CD4-positive, alpha-beta memory T cell (primary cell): ENCODE measurements at places on chromosomes 2 and 18. TPM values are rescaled to one million over a fixed set of nuclear protein-coding genes. Genes with fewer than 3 reads are reported as not detected.

DNA sequence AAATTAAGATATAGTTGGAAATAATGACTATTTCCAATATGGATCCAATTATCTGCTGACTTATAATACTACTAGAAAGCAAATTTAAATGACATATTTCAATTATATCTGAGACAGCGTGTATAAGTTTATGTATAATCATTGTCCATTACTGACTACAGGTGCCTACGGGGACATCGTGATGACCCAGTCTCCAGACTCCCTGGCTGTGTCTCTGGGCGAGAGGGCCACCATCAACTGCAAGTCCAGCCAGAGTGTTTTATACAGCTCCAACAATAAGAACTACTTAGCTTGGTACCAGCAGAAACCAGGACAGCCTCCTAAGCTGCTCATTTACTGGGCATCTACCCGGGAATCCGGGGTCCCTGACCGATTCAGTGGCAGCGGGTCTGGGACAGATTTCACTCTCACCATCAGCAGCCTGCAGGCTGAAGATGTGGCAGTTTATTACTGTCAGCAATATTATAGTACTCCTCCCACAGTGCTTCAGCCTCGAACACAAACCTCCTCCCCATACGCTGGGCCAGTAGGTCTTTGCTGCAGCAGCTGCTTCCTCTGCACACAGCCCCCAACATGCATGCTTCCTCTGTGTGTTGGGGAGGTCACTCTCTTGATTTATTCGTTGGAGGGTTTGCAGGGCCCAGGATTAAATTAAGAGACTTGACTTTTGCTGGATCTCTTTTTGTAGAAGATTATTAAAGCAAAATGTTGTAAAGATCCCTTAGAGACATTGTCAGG is 194.4 kb downstream of the RPIA start:
- DNase-seq: no peak

- no peak for DNase-seq
These were observed 44.0 kb upstream of the LRRTM4 start for GRCh38 chr2:77566131-77566530.

DNA sequence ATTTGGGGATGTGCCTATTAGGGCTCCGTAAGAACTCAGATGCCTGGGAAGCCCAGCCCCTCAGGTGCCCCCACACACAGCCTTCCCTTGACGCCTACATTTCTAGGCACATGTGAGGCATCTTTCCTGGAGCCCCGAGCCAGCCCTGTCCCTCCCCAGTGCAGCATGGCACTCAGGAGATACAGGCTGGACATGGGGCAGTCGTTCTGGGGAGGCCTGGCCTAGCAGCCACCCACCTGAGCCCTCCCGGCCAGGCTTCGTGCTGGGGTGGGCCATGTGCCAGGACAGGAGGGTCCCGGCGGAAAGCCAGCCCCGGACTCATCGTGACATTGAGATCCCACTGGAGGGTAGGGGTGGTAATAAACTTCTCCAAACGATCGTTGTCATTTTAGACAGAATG is 15.2 kb downstream of the BOK start:
- DNase-seq: no peak

GRCh38 chr2:190462181-190462580 is 54.0 kb downstream of the MFSD6 start:
- no peak for DNase-seq

DNA sequence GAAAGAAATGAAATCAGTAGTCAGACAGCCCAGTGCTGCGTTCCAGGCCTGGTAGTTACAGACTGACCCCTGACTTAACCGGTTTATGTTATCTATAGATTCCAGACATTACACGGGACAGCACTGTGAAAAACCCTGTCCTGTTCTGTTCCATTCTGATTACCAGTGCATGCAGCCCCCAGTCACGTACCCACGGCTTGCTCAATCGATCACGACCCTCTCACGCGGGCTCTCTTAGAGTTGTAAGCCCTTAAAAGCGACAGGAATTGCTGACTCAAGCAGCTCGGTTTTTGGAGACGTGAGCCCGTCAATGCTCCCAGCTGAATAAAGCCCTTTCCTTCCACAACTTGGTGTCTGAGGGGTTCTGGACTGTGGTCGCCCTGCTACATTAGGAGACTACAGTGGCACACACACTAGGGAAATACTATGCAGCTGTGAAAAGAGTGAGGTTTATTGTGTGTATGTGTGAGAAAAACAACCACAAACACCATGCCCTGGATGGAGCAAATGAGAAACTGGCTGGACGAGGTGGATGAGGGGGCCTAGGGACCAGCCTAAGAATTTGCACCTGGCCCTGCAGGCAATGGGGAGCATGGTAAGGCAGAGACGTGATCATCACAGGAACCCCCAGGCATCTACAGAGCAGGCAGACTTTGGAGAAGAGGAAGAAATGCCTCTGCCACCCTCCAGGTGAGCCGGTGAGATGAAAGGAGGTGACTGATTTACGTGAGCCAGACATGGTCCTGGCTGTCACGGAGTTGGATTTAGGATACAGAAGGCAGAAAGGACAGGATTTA is 49.1 kb upstream of the SEMA4C start:
- DNase-seq: no peak

DNA sequence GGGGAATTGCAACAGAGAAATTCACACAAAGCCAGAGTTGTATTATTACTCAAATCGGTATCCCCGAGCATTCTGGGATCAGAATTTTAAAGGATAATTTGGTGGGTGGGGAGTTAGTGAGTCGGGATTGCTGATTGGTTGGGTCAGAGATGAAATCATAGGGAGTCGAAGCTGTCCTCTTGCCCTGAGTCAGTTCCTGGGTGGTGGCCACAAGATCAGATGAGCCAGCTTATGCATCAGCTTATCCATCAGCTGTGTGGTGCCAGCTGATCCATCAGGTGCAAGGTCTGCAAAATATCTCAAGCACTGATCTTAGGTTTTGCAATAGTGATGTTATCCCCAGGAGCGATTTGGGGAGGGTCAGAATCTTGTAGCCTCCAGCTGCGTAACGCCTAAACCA is 34.3 kb upstream of the ITM2C start:
- DNase-seq: no peak

DNA sequence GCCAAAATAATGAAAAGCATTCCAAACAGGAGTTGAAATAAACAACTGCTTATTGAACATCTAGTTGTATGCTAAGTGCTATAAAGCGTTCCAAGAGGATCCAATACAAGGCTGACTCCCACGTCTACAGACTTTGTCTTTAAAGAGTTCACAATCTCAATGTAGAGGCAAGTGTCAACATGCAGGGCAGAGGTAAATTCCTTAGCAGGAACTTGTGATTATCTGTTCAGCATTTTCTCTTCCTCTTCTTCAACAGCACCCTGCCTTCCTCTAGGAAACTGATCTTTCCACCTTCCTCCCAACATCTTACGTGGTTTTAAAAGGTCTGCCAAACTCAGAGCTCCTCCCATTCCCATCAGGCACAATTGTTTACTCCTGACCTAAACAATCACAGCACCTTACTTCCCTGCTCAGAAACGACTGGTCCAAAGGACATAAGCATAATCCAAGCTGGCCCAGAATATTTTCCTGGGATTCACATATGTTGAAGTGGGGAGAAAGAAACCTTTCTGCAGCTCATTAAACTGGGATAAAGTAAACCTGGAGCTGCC is 83.9 kb downstream of the ITSN2 start:
- no peak for DNase-seq

GRCh38 chr2:197599285-197599965 is 76.0 kb downstream of the RFTN2 start:
- peak; percentile 40 for DNase-seq

DNA sequence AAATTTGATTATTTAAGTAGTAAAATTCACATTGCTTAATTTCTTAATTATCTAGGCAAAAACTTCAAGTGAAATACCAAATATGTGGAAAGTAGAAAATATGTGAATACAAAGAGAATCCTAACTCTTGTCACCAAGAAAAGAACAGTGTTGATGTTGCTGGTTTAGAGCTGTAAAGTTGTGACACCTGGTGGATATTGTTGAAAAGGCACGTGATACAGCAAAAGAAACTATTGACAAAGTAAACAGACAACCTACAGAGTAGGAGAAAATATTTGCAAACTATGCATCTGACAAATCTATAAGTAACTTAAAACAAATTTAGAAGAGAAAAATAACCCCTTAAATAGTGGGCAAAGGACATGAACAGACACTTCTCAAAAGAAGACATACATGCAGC is 25.6 kb upstream of the ZC3H15 start:
- DNase-seq: no peak

DNA sequence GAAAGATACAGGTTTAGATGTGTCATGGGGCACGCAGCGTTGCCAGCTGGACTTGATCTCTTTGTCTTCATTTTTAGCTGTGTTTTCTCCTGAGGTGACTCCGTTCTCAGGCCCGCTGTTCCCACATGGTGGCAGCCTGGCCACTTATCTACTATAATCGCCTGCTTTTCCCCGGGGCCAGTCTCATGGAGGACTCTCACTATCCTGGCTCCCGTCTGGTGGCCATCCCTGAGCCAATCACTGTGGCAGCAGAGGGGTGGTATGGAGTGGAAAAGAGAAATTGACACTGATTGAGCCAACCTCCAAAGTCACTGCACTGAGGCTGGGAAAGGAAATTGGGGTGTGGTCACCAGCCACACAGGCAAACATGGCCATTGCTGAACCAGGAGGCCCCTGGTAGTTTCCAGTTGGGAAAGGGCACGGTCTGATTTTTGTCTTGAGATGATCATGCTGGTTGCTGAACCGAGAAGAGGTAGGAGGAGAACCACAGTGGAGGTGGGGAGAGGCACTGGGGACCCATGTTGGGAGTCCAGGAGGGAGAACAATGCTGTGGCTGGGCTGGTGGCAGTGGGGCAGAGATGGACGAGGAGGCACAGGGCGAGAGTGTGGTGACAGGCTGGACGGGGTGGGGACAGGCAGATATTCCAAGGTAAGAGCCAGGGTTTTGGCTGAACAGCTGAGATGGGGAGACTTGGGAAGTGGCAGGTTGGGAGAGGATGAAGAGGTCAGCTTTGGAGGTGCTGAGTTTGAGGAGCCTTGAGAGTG is 45.6 kb downstream of the KCNIP3 start:
- DNase-seq: no peak

DNER gene
- total RNA-seq: not detected

LRRTM1 gene
- total RNA-seq: not detected

SPP2 gene
- total RNA-seq: not detected

GPR148 gene
- not detected for total RNA-seq

SP9 gene
- not detected for total RNA-seq

TUBB8B gene
- not detected for total RNA-seq

PAX3 gene
- total RNA-seq: not detected
